GOT3 (cell line): ENCODE measurements at places on chromosomes 7 and 10.

DNA sequence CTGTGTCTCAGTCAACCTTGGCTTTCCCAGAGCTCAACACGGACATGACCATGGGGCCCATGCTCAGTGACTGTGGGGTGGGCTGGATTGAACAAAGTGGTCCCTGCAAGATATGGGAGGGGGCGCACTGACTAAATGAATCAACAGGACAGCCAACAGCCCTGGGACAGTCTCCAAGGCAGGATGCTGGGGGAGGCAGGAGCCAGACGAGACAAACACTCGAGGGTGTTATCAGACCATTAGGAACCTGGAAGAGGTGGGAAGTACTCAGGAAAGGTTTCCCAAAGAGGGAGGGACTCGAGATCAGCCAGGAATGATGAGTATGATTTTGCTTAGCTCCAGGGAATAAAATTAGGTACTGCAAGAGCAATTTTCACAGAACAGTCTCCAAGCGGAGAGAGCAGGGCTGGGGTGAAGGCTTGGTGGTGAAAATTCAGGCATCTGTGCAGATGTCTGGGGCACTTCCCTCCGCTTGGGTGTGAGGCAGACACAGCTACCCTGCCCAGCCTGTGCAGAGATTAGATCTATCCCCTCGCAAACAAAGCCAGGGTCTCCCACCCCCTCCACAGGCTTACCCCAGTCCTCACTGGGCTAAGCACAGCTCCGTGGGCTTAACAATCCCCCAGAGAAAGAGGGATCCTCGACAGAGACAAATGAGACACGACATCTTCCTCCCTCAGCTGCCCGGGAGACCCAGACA is 261.1 kb upstream of the ZMIZ1 start:
- DNase-seq = no peak

GRCh38 chr10:71014021-71014805 is 125.8 kb upstream of the PCBD1 start:
- no peak for DNase-seq

- no peak for DNase-seq
These were observed 23.2 kb downstream of the UPF2 start for GRCh38 chr10:12019283-12019971.

GRCh38 chr7:23873306-23873705 is 163.3 kb downstream of the STK31 start:
- no peak for DNase-seq

DNA sequence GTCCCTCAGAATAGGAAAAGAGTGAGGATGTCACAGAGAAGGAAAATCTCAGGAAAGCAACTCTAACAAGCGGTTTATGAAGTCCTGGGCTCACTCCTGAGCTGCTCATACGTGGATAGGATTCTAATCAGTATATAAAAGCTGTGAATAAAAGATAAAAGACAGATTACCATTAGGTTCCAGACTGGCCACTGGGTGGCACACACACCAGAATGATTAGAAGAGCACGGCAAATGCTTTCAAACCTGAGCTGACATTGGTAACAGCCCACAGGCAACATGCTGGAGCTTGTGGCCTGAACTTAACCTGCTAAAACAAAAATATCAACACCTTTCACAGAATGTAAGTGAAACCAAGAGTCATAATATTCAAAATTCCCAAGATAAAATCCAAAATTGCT is 370.8 kb downstream of the GRID1 start:
- no peak for DNase-seq

- DNase-seq = no peak
These were observed 316.7 kb downstream of the CCDC3 start for GRCh38 chr10:12684784-12685183.

GRCh38 chr10:117536866-117537435 is 5.6 kb upstream of the EMX2 start:
- no peak for DNase-seq

GRCh38 chr7:26457696-26458327 is 166.2 kb downstream of the SNX10 start:
- no peak for DNase-seq

DNA sequence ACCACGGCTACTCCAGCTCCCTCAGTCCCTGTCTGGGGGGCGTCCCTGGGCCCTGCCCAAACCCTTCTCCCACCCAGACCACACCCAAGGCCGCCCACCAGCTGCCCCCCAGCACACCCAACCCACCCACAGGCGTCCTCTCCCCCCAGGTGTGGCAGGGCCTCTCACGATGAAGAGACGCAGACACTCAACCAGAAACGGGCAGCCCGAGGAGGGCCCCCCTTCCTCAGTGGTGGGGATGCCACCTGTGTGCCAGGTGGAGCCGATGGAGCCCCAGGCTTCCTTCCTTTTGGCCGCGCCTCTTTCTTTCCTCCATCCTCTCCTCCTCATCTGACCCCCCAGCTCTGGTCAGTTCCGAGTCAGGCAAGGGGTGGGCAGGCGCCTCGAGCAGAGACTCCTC is 28.7 kb downstream of the ADGRA1 start:
- no peak for DNase-seq

- DNase-seq = no peak
These were observed 243.0 kb downstream of the BICC1 start for GRCh38 chr10:58755677-58756076.

- DNase-seq = no peak
These were observed 5.6 kb downstream of the CD36 start for GRCh38 chr7:80644054-80644453.

GRCh38 chr10:79295563-79295962 is 51.7 kb upstream of the PPIF start:
- DNase-seq = no peak

- DNase-seq = no peak
These were observed 195.1 kb upstream of the WDR11 start for GRCh38 chr10:120656107-120656506.

- DNase-seq = no peak
These were observed 152.2 kb upstream of the CDK1 start for GRCh38 chr10:60626037-60626436.

DNA sequence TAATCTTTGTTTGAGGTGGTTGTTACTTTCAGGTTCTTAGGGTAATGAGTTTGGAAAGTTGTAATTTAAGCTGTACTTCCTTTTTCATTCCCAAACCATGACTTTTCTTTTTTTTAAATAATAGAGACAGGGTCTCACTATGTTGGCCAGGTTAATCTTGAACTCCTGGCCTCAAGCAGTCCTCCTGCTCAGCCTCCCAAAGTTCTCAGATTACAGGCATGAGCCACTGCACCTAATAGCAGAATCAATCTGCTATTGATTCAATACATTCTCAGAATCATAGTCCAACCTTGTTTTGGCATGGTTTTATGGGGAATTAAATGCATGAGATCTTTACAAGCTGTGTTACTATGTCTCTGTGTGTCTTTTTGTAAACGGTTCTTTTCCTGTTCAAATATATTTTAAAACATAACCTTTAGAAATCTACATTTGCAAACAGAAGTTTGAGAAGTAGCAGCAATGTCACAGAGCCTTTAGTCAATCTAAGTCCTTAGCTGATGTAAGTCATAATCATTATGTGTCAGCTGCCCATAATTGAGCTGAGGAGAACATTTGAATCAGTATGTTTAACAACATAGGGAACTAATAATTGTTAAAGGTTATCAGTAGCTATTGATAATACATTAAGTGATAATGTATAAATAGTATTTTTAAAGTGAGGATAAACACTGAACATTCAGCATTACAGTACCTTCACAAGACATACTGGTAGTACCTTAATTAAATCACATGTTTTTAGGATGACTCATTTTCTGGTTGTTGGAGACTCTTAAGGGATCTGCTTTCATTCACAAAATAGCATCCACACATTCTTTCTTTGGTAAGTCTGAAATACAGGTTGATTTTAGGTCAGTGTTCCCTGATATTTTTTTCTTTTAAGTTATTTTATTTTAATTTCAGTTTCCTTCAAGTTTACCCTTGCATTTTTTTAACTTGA is 8.8 kb downstream of the INPP5F start:
- no peak for DNase-seq

GRCh38 chr10:43822631-43823580 is 174.2 kb upstream of the ZNF32 start:
- DNase-seq = no peak

DNA sequence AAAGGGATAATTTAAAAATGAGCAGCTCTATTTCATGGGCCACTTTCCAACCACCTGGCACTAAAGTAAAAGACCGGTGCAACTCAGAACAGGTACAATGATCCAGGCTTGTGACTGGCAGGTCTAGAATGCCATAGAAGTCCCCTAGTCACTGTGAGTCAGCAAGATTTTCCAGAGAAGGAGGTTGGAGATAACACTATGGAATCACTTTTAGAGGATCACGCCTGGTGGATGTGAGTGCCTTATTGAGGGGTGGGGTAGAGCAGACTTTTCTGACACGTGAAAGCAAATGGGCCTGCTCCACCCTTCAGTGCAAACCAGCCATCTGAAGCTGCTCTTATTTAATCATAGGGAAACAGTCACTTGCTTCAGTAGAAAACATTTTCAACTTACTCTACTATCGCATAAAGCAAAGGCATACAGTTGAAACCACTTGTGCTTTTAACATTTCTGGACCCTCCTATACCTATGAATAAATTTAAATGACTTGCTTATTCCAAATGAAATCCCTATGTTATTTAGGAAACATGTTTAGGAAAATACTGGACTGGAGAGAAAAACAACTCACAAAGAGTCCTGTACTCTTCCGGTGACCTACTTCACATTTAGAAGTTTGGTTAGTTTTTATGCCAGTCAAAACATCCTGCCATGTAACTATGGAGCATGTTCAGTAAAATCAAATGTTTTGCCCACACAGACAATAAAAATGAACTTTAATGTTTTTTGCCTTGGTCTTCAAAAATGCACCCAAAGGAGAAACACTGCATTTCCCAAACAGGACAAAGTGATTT is 21.5 kb upstream of the AKR1C1 start:
- no peak for DNase-seq

- no peak for DNase-seq
These were observed at the start of gene NDUFB8 for GRCh38 chr10:100529475-100530298. TSS of gene NDUFB8 (minus strand) at chr10:100529871. CDS start at chr10:100529851, 20 bp downstream.

DNA sequence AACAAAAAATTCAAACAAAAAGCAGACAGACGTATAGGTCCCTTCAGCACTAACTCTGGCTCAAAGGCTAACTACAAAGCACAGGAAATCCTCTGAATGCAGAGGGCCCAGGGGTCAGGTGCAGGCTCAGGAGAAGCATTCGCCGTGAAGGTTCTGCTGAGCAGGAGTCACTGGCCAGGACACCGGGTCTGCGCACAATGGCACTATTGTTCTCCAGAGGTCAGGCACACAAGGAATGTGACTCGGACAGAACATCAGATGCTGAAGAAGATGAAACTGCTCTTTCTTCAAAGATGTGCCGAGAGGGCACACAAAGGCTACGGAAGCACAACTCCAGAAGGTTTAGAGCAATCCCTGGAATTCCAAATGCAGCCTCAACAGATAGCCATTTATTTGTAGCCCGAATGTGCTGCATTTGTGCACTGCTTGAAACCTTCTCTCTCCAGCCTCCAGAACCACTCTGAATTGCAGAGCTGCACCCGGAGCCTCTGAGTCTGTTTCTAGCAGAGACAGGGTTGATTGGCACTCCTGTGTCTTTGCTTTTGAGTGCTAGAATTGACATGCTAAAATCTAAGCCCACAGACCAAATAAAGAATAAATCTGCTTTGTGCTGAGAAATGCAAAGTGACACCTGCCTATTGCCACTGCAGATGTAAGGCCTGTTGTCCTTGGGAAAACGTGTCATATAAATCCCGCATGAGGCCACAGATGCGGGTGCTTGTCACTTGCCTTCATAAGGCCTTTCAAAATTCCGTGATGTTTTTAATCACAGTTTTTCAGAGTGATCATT is 85.4 kb upstream of the AFAP1L2 start:
- no peak for DNase-seq

- DNase-seq = no peak
These were observed 21.3 kb downstream of the PTPN12 start for GRCh38 chr7:77558284-77558967.

GRCh38 chr7:128933180-128933891 is 4.4 kb upstream of the IRF5 start:
- no peak for DNase-seq

DNA sequence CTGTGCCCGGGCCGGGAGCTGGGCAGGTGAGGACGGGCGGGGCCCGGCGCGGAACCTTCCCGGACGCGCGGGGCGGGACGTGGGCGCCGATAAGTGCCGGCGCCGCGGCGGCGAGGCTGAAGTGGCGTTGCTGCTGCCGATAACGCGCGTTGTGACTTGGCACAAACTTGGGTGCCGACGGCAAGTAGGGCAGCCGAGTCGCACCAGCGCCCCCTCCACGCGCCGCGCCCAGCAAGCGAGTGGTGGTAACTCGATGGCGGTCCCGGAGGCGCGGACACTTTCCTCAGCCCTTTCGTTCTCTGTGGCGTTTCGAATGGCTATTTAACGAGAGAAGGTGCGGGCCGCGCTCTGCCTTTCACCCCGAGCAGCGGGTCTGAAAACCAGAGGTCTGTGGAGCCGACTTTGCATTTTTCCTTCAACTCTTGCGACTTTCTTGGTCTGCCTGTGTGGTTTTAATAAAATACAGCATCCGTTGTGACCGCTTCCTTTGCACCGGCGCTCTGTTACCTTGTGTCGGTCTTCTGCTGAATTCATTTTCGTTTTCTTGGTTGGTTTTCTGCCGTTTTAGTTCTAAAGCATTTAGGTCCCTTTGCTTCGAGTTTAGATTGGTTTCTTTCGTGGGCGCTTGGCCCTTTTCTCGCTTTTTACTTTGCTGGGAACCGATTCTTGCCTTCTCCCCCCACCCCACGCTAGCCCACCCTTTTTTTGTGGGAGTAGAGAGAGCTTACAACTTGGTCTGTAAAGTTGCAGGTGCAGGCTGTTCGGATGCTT is 701 bp downstream of the STK17A start:
- peak; percentile 65 for DNase-seq

DNA sequence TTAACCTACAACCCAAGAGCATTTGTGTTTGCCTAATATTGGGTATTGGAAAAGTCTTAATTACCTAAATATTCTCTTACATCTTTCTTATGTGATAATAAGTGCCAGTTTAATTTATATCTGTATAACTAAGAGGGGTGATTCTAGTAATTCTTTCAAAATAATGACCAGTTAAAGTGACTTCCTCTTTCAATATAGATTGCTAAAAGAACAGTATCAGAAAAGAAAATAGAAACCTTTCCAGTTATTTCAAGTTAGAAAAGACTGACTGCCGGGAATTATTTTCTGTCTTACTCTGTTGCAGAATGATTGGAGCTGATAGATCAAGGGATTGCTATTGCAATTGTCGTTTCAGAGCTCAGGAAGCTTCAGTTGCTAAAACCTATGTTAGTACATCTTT is 525.0 kb upstream of the SEMA3D start:
- DNase-seq = no peak
